NCI-H1694 treated with DMSO at 0.1 percent for 48 hours (cell line): ENCODE measurements at places on chromosomes 5 and 9.

DNA sequence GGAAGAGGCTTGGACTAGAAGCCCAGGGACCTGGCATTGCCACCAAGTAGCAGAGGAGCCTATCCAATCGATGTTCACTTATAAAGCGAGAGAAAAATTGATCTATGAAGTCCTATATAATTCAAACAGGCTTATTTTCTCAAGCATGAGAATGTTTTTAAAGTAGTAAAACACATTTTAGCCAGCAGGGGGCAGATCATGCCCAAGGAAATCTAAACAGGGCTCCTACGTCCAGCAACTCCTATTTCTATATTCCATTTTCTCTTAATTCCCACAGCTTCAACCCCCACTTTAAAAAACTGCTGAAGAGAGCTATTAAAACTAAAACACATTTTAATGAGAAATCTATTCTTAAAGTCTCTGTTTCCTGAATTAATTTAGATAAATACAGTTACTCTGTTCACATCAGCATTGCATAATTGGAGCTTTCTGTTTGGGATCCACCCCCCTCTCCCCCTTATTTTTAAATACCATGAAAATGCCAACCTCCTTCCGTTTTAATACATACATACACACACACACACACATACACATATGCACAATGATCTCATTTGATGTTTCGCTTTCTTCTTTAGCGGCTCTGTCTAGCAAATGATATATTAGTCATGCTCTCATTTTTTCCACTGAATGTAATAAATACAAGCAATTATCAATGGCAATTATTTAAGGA is 144.9 kb downstream of the MYO10 start:
- peak; percentile 64 for DNase-seq

DNA sequence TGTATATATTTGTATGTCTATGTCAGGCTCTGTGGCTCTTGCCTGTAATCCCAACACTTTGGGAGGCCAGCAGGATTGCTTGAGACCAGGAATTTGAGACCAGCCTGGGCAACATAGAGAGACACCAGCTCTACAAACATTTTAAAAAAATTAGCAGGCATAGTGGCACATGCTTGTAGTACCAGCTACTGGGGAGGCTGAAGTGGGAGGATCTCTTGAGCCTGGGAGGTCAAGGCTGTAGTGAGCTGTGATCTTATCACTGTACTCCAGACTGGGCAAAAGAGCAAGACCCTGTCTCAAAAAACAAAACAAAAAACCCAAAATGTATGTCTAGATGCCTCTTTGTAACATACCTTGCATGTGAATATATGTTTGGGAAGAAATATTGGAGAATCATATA is 15.8 kb downstream of the ARRDC3 start:
- no peak for DNase-seq

- DNase-seq = no peak
Measured at GRCh38 chr9:124769549-124770358, 1.4 kb downstream of the NR6A1 start.

GRCh38 chr9:101706261-101706798 is 32.1 kb downstream of the GRIN3A start:
- no peak for DNase-seq

DNA sequence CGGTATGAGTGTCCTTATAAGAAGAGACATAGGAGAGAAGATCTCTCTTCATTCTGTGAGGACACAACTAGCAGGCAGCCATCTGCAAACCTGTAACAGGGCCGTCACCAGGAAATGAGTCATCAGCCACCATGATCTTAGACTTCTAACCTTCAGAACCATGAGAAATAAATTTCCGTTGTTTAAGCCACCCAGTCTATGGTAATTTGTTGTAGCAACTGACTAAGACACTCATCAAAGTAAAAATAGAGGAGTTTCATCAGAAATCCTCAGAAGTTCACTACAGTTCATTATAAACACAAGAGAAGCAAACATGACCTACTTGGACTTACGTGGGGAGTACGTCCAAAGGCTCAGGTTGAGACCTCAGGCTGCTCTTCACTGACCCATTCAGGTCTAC is 357.7 kb downstream of the SEMA5A start:
- no peak for DNase-seq

DNA sequence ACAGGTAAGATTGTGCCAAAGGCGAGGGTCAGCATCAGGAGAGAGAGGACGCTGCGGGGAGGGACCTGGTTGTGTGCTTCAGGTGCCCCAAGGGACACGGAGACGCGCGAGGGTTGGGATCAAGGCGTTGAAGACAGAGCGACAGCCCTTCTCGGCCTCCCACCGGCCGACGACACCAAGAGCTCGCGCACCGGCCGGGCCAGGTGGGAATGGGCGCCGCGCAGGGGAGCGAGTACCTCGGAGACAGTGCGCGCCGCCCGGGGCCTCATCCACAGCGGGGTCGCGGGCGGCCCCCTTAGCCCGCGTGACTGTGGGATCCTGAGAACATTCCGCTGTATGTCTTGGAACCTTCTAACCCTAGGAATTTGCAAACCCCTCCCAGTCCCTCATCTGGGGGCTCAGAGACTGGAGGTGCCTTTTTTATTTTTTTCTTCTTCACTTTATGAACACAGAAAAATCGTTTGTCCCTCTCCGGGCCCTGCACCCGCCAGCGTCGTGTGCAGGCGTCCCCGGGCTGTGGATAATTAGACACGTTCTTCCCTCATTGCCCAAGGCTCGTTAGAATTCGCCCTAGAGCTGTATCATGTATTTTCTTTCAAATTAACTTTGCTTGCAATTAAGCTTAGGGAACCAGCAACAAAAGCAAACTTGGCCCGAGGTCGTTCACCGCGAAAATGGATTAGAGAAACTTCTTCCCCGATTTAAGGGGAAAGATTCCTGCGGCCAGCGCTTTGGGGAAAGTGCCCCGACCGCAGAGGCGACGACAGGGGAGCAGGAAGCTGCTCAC is 4.8 kb downstream of the FOXE1 start:
- no peak for DNase-seq

- DNase-seq = no peak
Measured at GRCh38 chr5:77208507-77209163, 1.8 kb upstream of the PDE8B start.

- DNase-seq = peak; percentile 13
Measured at GRCh38 chr5:37554938-37555337, 175.8 kb downstream of the WDR70 start.

- DNase-seq = no peak
Measured at GRCh38 chr5:6868171-6868570, 154.9 kb downstream of the TENT4A start.

GRCh38 chr9:7782400-7783120 is 17.0 kb downstream of the DMAC1 start:
- DNase-seq = peak; percentile 56

- DNase-seq = no peak
Measured at GRCh38 chr5:32115985-32116384, 58.1 kb downstream of the GOLPH3 start.

GRCh38 chr9:134968823-134969090 is 51.0 kb upstream of the FCN1 start:
- no peak for DNase-seq

GRCh38 chr5:86986837-86987236 is 280.8 kb upstream of the RASA1 start:
- DNase-seq = no peak

DNA sequence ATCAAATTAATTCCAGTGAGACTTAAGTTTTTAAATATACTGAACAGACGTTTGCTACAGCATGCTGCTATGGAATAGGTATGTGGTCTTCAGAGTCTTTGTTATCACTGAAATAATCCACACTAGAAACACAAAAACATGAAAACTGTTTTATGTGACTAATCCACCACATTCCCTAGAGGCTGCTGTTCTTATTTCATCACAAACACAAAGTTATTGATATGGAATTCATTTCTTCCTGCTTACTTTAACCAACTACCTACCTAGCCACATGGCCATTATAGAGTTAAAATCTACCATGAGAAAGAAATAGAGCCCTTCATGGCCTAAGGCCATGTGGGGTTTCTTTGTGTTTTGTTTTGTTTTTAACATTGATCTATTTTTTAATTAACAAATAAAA is 232.3 kb upstream of the PTGER4 start:
- DNase-seq = no peak

- no peak for DNase-seq
Measured at GRCh38 chr5:144323181-144323580, 152.5 kb downstream of the KCTD16 start.

GRCh38 chr9:137593176-137593575 is 2.9 kb upstream of the ZMYND19 start:
- no peak for DNase-seq

GRCh38 chr9:128145536-128145935 is 3.7 kb upstream of the LCN2 start:
- no peak for DNase-seq

- DNase-seq = no peak
Measured at GRCh38 chr9:136858452-136858843, 6.3 kb downstream of the MAMDC4 start.

DNA sequence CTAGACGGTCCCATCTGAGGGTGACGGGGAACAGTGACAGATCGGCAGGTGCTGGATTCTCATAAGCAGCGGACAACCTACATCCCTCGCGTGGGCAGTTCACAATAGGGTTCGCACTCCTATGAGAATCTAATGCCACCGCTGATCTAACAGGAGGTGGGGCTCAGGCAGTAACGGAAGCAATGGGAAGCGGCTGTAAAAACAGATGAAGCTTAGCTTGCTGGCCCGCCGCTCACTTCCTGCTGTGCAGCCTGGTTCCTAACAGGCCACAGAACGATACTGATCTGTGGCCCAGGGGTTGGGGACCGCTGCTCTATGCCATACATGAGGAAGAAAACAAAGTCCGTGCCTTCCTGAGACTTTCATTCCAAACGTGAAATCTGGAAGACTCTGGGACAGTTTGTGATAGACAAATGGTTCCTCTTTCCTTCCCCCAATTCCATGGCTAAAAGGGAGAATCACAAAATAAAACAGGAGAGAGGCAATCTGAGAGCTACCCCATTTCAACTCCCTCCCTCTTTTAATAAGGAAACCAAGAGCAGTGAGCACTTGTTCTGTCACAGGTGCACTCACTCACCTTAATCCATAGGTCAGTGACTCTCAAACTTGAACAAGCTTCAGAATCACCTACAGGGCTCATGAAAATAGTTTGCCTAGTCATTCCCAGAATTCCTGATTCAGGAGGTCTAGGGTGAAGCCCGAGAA is 12.1 kb downstream of the PDCL start:
- no peak for DNase-seq

- no peak for DNase-seq
Measured at GRCh38 chr5:130532786-130533185, 628.5 kb downstream of the CHSY3 start.

DNA sequence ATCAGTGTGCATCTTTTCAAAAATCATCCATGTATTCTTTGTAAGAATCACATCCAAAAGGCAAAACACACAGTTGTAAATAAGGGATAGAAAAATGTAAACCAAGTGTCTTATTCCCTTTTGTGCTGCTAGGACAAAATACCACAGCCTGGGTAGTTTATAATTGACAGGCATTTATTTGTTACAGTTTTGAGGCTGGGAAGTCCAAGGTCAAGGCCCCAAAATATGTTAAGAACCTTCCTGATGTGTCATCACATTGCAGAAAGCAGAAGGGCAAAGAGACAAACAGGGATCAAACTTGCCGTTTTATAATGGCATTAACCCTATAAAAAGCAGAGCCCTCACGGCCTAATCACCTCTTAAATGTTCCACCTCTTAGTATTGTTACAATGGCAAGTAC is 364.8 kb downstream of the MED10 start:
- no peak for DNase-seq

DNA sequence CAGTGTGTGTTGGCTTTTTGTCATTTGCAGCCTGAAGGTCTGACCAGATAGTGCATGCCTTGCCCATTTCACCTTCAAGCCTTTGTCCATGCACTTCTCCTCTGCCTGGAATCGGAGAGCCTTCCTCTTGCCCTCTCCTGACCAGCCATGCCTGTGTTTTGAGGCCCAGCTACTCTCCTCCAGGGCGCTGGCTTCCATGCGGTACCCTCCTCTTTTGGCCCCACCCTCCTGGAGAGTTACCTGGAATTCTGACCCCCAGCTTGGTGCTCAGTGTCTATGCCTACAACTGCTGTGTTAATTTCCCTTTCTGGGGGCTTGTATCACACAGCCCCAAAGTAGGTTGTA is 52.5 kb downstream of the CXXC5 start:
- no peak for DNase-seq

DNA sequence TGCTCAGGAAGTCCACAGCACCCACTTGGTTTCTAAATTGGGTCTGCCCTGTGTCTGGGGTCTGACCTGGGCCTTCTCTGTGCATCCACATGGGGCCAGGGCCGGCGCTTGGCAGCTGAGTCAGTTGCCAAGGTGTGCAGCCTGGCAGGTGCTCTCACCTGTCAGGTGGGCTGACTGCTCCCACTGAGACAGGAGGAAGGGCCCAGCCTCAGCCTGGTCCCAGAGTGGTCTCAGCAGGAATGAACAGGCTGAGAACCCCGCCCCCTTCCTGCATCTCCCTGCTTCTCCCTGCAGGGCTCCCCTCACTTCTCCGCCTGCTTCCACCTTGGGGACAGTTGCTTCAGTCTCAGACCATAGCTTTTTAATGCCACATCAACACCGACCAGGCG is 60.5 kb downstream of the BARX1 start:
- DNase-seq = no peak

GRCh38 chr5:32051796-32052195 is 122.3 kb downstream of the GOLPH3 start:
- no peak for DNase-seq

GRCh38 chr9:128103589-128103962 is 24.0 kb downstream of the PTGES2 start:
- DNase-seq = no peak

GRCh38 chr5:126752081-126752785 is 24.7 kb upstream of the LMNB1 start:
- no peak for DNase-seq

DNA sequence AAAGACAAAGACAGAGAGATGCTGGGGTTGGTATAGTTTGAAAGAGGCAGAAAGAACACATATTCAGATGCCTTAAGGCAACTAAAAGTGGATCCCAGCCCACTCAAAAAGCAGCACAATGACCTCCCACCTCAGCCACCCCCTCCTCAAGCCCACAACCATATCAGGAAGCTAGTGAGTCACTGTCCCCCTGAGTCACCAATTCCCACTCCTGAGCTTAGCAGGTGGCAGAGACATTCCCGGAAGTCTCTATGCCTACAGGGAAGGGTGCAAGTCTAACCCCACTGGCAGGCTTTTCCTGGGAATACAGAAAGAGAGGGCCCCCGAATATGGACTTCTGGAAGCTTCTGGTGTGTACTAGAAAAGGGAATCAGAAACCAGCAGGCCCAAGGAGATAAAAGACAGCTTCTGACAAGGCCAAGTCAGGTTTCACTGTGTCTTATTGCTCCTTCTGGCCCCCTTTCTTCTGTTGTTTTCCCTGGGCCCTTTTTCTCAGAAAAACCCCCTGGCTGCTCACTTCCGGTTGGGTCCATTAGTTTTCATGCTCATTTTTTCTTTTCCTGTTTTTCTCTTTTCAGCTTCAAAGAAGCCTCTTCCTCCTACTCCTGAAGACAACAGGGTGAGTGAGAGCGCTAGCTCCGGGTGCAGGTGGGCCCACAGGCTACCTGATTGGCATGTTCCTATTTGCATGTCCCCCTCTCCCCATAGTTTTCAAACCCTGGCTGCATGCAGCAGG is 36.8 kb downstream of the ITK start:
- DNase-seq = no peak

GRCh38 chr9:79896390-79896980 is 324.7 kb downstream of the TLE4 start:
- DNase-seq = no peak

GRCh38 chr5:116757326-116757725 is 182.7 kb upstream of the SEMA6A start:
- no peak for DNase-seq

GRCh38 chr5:120372899-120373298 is 91.2 kb upstream of the PRR16 start:
- no peak for DNase-seq

GRCh38 chr5:62214701-62215100 is 91.3 kb upstream of the KIF2A start:
- no peak for DNase-seq

- DNase-seq = no peak
Measured at GRCh38 chr9:17532461-17532860, 46.4 kb upstream of the SH3GL2 start.
